ENCODE measurements at places on chromosomes 2 and 18.

GRCh38 chr18:23066060-23066459 is 69.2 kb upstream of the CABLES1 start:
- DNase-seq = no peak

DNA sequence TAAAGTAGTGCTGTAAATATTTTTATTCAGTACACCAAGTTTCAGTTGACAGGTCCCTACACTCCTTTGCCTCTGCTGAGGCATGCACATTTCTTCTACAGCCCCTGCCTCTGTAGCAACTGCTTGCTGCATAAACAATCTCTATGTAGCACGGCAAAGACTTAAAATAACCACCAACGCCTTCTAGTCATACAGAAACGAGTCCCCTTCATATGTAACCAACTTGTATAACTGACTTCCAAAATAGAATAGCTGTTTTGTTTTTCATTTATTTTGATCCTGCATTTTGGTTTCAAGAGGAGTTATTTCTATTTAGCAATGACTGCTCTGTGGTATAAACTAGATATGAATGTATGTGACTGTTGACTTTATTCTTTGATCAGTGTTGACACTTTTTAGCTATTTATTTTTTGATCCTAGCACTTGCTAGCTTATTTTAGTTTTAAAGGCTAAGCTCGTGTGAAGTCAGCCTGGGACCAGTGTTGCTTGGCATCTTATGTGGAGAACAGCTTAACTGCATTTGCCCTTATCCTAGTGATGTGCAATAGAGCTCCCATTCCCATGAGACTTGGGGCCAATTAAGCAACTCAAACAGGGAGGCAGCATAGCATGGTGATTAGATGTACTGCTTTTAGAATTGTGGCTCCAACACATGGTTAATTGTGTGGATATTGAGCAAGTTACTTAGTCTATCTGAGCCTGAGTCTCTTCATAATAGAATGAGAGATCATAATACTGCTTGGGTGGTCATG is 79.6 kb downstream of the HRH4 start:
- no peak for DNase-seq

DNA sequence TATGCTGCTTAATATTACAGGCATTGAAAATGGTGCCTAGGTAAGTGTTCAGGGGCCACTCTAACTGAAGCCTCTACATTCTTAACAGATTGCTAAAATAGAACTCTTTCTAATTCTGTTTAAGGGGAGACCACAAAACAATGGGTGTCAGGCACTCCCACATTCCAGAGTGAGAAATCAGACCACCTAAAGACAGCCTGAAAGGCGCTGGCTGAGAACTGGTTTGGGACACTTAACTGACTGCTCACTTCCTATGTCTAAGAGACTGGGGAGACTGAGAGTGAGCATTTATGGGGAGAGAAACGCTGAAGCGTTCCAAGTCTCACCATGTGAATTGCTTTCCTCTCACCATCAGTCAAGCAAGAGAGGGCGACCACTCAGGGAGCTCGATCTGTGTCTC is 108.8 kb upstream of the ITGB6 start:
- DNase-seq = no peak

- DNase-seq = no peak
Observed at GRCh38 chr2:107634172-107634571, 192.5 kb upstream of the RGPD4 start.

GRCh38 chr2:207432453-207432852 is 97.3 kb upstream of the CREB1 start:
- DNase-seq = no peak

- DNase-seq = no peak
Observed at GRCh38 chr18:74233933-74234325, 57.8 kb downstream of the CYB5A start.

- DNase-seq = no peak
Observed at GRCh38 chr18:37362158-37362890, 203.3 kb downstream of the CELF4 start.

DNA sequence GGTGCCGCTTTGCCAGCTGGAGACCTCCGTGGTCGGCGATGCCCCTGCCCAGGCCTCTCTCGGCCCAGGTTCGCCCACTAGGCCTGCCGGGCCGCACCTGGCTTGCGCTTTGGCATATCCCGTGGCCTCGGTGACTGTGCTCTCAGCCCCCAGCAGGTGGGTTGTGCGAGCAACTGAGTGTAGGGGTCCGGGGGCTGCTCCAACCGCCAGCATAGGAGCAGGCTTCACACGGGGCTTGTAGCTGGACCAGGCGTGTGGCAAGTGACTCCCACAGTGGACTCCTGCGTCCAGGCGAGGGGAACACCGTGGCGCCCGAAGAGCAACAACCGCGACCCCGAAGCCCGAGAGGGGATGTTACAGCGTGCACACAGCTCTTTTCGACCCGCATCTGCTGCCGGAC is 9.7 kb downstream of the TRAPPC12 start:
- no peak for DNase-seq

- no peak for DNase-seq
Observed at GRCh38 chr2:191512874-191513273, 165.1 kb upstream of the NABP1 start.

DNA sequence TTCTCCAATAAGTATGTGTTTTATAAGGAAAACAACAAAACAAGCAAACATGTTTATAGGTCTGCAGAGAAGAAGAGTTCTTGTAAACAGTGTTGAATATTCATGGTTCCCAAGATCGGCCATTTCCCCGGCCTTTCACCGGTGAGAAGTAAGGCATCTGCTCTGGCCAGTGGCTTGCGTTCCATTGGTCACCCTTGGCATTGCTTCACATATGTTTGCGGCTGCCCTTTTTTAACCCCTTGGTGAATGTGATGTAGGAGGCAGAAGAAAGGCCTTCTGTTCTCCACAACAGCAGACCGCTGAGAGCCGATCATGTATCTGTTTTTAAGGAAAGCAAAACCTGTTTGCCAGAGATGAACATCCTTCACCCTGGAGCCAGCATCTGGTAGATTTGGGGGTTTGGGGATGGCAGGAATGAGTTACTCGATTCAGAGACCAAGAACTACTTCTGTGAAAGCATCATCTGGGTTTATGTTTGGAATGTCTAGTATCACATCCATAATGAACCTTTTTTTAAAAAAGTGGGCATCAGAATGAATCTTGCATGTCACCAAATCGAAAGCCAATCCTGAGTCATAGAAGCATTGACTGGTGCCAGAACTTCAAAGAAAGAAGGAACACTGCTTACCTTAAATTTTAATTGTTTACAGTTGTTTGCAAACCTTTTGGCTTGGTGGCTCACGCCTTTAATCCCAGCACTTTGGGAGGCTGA is 112.3 kb downstream of the AGAP1 start:
- no peak for DNase-seq

DNA sequence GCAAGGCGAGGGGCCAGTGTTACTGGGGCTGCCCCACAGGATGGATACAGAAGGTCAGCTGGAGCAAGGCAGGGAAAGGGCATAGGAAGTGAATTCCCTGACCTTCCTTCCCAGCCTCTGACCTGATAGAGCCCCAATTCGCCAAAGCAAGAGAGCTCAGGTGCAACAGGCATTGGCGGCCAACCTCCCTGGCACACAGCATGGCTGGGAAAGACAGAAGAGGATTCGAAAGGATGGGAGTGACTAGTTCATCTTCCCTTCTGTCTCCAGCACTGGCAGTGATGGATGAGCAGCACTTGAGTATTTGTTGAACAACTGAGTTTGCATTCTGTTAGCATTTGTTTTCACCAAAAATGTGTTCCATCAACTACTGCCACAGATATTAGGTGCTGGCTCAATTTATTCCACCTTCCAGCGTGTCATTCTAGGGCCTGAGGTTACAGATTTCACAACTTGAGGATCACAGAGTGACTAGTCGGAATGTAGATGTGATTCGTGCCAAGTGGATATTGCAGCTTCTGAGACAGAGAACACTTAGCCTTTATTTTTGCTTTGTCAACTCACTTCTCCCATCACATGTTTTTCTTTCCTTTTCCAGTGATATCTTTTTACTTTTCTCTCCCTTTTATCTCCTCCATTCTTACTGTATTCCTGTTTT is 6.2 kb downstream of the COPS8 start:
- no peak for DNase-seq

DNA sequence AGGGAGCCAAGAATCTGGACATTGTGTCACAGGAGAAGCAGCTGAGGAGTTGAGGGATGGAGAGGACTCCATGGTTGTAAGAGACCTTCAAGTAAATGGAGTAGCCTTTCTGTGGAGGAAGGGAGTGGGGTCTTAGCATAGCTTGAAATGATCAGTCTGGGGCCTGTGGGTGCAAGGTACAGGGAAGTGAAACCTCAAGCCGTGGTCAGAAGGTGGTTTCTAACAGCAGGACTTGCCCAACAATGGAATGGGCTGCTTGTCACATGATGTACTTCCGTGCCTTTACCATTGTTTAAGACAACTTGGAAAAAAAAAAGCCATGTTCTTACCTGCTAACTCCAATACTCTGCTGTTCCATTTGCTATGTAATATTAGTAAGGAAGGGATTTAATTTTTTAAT is 140.7 kb downstream of the LDLRAD4 start:
- DNase-seq = no peak

GRCh38 chr2:241017228-241017940 is 19.0 kb downstream of the SNED1 start:
- DNase-seq = no peak

DNA sequence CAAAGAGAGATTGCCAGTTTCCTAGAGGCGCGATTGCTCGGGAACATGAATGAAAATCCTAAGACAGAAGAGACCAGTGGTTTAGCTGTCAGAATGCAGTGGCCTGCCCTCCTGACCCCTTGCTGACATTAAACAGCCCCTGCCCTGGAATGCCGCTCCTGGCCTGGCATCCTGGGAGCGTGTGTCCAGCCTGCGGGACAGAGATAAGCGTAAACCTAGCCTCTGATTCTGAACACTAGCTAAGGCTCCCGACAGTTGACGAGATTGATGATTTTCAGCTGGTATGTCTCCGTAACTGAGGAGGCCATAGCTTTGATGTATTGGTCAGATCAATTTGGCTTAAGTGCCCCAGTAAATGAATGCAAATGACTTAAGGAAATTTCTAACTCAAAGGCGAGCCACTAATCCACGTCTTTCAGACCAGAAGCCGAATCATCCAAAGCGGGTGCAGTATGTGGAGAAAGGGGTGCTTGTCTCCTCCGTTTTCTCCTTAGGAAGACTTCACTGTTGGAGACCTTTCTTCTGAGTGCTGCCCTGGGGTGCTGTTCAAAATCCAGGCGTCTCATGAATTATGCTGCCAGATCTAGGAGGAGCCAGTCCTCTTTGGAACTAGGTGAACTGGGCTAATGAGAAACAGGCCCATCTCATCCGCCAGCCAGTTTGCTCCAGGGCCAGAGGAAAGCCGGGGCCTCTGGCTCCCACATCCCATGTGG is 142.5 kb upstream of the L3MBTL4 start:
- DNase-seq = no peak

- no peak for DNase-seq
Observed at GRCh38 chr18:61954096-61954746, 61.4 kb upstream of the RNF152 start.

DNA sequence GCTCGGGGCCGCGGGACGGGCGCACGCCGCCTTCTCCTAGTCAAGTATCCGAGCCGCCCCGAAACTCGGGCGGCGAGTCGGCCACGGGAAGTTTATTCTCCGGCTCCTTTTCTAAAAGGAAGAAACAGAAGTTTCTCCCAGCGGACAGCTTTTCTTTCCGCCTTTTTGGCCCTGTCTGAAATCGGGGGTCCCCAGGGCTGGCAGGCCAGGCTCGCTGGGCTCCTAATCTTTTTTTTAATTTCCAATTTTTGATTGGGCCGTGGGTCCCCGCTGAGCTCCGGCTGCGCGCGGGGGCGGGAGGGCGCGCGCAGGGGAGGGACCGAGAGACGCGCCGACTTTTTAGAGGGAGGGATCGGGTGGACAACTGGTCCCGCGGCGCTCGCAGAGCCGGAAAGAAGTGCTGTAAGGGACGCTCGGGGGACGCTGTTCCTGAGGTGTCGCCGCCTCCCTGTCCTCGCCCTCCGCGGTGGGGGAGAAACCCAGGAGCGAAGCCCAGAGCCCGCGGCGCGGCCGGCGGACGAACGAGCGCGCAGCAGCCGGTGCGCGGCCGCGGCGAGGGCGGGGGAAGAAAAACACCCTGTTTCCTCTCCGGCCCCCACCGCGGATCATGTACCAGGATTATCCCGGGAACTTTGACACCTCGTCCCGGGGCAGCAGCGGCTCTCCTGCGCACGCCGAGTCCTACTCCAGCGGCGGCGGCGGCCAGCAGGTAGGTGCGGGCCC is 617 bp downstream of the FOSL2 start:
- DNase-seq = peak; percentile 82

- no peak for DNase-seq
Observed at GRCh38 chr18:58847383-58848071, 17.1 kb upstream of the ZNF532 start.

DNA sequence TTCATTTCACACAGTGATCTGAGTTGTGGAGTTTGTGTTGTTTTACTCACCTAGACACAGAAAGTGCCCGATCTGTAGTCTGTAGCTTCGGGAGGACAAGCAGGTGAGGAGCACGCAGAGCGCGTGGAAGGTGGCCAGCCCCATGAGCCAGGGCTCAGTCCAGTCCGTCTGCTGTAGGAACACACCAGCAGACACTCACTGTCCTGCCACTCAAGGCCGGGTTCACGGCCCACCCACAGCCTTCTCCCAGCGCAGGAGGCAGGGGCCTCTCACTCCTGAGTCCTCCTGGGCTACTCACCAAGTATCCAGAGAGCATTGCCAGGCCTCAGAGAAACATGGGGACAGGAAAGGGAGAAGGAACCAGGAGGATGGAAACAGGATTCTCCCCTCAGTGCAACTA is 1.7 kb downstream of the TMEM18 start:
- no peak for DNase-seq

DNA sequence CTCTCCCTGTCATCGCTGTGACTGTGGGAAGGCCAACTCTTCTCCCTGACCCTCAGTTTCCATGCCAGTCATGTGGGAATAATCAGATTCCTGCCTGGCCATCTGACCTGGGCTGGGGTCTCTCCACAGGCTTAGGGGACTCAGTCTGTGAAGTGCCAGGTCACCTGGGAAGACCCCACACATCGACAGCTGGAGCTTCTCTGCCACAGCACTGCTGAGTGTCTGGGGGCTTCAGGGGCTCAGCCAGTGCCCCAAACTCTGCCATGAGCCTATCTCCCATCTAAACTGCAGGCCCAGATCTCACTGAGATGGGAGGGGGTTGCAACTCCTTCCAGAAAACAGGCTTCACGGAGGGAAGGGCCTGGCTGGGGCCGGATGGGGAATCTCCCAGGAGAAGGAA is 42.0 kb upstream of the OTOS start:
- DNase-seq = no peak

GRCh38 chr2:124970030-124970429 is 944.9 kb downstream of the CNTNAP5 start:
- DNase-seq = no peak

DNA sequence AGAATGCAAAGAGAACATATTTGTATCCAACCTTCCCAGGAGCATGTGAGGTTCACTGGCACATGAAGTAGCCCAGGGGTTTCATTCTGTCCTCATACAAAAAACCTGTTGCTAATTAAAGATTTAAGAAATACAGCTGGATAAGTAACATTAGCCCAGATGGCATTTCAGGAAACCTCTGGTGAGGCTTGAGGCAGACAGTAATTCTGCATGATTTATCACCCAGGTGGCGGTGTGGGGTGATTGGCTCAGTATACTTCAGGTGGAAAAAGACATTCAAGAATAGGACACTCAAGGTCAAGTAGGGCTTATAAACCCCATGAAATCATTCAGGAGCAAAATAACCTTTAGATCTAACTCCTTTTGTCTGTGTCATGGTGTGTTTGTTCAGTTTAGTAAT is 237.4 kb downstream of the RNF144A start:
- DNase-seq = no peak

Data from left forelimb (tissue), 1 donor.